ENCODE measurements at places on chromosomes 3 and 15.

- no peak for DNase-seq
Measured at GRCh38 chr3:128001576-128001975, 50.7 kb upstream of the SEC61A1 start.

GRCh38 chr3:184820525-184820924, 8.6 kb downstream of the VPS8 start:
- DNase-seq, result no peak

DNA sequence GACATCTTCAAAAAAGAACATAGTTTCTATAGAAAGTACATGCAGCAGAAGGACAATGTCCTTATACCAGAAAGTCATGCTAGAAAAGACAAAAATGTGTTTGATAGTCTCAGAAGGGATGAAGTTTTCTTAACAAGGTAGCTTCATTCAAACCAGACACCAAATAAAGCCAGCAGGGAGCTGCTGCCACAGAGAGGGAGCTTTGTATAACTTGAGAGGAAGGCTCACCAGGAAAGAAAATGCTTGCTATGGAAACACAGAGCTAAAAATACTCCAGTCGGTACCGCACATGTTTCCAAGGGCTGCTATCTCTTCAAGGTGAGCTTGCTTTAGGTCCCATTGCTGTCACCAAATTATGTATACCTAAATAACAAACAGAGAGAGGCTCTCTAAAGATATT, 1074.8 kb upstream of the ALCAM start:
- no peak for DNase-seq

DNA sequence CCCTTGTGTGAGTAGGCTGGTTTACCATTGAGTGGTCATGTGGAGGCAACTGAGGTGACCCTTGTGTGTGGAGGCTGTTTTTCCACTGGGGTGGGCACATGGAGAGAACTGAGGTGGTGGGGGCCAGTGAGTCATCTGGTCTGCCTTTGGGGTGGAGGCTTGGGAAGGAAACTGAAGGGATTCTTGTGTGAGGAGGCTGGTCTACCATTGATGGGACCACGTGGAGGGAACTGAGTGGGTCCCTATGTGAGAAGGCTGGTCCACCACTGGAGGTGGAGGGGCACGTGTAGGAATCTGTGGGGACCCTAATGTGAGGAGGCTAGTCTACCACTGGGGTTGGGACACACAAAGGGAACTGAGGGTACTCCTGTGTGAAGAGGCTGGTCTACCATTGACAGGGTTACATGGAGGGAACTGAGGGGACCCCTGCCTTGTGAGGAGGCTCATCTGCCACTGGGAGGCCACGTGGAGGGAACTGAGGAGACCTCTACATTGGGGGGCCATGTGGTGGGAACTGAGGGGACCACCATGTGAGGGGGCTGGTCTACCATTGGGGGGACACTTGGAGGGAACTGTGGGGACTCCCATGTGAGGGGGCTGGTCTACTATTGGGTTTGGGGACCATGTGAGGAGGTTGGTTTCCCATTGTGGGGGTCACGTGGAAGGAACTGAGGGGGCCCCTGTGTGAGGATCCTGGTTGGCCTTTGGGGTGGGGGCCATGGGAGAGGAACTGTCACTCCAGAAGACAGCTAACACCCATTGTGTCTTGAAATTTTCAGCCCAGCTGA, 164.5 kb downstream of the WNT7A start:
- DNase-seq, result no peak

DNA sequence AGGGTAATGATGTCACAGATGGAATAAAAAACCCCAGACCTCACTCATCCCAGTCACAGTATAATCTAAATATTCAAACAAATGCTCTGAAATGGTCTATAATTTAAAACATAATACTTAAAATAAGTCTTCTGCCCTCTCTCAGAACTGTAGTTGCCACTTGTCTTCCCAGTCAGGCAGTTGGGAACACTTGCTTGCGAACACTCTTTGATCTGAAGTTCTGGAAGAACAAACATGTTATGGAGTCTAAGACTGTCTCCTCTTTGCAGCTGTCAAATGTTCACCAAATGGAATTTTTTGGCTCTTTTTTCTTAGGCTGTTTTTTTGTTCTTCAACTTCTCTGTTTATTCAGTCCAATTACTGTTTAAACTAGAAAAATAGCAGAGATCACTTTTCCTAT, 711.1 kb upstream of the GOLIM4 start:
- no peak for DNase-seq

DNA sequence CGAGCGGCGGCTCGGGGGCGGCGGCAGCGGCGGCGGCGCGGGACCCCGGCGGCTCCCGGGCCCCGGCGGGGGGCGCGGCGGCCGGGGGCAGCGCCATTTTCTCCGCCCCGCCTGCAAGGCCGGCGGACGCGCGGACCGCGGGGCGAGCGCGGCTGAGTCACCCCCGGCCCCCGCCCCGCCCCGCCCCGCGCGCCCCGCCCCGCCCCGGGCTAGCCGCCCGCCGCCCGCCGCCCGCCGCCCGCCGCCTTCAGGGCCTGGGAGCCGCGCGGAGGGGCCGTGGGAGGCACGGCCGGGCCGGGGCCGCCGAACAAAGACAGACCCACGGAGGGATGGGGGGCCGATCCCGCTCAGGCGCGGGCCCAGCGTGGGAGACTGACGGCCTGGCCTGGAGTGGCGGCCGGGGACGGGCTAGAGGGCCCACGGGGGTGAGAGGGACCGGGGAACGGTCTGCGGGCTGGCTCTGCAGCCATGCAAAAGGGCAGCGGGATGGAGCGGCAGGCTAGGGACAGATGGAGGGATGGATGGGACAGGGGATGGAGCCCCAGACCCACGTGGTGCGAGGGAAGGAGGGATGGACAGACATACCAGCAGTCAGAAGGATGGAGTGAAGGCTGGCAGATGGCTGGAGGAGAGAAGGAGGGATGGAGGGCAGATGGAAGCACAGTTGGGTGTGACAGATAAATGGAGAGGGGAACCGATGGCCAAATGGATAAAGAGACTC, at the start of gene EIF4E3:
Gene EIF4E3 (minus strand): TSS at position 132 of the 721 bp plus-strand sequence. CDS start 35 bp downstream, at position 97.
- peak; percentile 35 for DNase-seq

DNA sequence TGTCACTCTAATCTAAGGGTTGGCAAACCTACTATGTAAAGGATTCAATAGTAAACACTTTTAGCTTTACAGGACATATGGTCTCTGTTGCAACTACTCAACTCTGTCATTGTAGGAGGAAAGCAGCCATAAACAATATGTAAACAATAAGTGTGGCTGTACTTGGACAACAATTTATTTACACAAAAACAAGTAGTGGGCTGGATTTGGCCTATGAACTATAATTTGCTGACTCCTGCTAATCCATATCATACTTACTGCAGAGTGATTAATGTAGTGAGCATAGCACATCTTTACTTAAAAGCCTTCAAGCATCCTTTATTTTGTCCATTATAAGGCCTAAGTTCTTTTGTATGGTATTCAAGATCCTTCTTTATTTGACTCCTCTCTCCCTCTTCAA, 441.9 kb downstream of the ZIC1 start:
- DNase-seq, result no peak

DNA sequence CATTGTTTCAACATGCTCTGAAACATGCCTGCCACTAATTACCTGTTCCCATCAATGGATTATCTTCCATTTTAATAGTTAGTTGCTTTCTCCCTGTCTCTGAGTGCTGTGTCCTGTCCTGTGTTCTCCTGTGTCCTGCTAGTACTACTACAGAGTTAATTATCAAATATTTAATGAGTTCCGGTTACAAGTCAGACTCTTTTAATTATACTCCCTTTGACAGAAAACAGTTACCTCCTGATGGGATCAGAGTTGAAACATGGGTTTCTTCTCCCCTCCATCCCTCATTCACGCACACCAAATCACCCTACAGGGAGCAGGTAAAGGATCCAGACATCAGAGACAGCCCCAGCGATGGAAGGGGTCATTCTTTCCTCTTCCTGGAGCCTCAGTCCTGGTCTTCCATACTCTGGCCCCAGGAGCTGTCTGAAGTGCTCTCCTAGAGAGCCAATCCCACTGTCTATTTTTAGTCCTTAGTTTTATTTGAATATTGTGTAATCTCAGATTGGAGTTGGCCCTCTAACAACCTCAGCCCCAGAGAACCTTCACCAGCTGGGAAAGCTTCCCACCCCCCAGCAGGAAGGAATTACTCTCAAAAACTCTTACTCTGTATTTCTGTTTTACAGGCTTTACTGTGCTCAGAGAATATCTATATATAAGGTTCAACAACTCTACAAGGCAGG, 137.0 kb upstream of the C2CD4B start:
- no peak for DNase-seq

DNA sequence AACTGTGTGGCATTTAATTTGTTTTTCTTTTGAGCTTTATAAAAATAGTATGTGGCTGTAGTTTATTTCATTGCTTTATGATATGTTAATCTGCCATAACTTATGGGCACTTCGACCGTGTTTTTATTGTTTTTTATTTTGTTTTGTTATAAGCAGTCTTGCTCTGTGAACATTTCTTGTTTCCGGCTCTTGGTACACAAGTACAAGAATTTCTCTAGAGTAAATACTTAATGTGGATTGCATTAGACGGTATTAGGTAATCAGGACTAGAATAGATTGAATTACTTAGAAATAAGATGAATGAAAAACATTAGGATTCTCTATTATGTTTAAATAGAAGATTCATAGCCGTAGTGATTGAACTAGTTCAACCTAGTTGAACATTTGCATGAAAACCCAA, 2.1 kb downstream of the ZFAND6 start:
- no peak for DNase-seq

- no peak for DNase-seq
Measured at GRCh38 chr3:37053337-37053736, 60.0 kb downstream of the MLH1 start.

- no peak for DNase-seq
Measured at GRCh38 chr3:109728861-109729494, 391.6 kb upstream of the DPPA4 start.

- DNase-seq, result no peak
Measured at GRCh38 chr15:54374184-54374952, 396.1 kb downstream of the UNC13C start.

- no peak for DNase-seq
Measured at GRCh38 chr15:89936786-89937265, 24.1 kb upstream of the ARPIN start.

DNA sequence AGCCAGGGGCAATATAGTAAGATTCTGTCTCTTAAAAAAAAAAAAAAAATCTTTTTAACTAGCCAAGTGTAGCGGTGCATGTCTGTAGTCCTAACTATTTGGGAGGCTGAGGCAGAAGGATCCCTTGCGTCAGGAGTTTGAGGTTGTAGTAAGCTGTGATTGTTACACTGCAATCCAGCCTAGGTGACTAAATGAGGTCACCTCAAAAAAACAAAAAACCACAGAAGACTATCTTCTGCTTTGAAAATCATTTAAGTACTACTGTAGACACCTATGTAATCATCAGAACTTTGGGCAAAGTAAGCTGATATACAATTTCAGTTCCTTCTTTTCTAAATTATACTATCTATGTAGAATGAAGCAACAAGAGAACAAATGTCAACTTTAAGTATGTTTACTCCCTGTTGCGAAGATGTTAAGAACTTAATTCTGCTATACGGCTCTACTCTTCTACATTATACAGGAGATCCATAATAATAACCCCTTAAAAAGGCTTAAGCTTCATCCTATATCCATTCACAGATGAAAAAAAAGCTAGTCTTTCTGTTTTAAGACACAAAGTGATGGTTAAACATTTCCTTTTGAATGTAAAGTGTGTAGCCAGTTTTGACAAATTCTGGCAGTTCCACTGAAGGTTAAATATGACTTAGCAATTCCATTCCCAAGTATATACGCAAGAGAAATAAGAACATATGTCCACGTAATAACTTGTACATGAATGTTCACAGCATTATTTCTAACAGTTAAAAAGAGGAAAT, 15.2 kb downstream of the DAZL start:
- no peak for DNase-seq

DNA sequence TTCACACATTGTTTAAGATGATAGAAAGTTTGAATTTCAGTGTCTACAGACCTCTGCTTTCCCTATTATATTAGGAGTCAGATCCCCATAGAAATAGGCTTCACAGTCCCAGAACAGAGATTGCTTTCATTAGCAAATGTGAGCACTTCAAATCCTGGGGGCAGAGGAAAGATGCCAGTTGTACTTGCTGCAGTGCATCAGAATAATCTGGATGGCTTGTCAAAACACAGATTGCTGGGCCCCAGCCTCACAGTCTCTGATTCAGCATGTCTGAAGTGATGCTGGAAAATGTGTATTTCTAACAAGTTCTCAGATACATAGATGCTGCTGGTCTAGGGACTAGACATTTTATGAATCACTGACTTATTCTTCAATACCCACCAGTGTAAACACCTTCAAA, 375.2 kb downstream of the FGF12 start:
- DNase-seq, result no peak

Data from ACHN (cell line).